Calu3 (cell line): ENCODE measurements at places on chromosomes 3 and 15.

GRCh38 chr15:33226559-33227181, 32.2 kb upstream of the FMN1 start:
- peak; percentile 3 for DNase-seq

- DNase-seq, result no peak
These were observed 626.5 kb upstream of the TBL1XR1 start for GRCh38 chr3:177823701-177824189.

DNA sequence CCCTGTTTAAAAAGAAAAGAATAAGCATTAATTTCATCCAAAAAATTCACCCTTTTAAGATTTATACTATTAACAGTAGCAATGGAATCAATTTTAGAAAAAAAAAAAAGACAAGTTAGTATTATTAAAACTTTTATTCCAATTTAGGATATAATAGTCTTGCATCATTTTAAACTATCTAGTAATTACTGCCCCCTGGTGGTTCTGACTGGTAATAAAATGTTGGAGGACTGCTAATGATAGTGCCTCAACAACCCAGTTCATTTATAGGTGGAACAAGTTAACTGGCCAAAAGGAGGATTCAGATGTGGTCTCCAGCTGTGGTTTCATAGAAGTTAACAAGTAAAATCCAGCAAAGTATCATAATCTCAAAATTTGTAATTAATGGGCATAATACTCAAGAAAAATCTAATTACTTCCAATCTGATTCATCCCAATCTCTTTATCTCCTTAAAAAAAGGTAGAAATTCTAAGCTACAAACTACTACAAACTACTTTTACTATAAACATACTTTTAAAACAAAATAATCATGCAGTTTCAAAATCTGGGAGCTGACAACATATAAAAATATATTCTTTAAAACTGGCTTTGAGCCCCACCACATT, 30.7 kb upstream of the WDR49 start:
- DNase-seq, result peak; percentile 84

GRCh38 chr3:73520931-73521461, 103.7 kb downstream of the PDZRN3 start:
- DNase-seq, result no peak

DNA sequence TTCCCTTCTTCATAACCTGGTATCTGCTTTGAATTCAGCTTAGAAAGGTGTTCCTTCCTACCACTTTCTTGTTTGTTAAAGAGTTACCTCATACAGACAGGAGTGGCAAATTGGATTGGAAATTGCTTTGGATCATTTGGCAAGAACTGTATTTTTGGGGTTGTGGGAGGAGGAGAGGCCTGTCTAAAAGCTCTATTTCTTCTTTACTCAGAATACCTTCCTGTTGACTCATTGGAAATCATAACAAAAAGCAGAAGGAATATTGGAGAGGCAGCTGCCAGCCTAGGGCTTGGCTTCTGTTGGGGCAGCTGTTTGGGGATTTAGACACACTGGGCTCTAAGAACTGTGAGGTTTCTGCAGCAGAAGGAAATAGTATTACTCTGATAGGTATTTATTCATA, 14.2 kb downstream of the IQGAP1 start:
- peak; percentile 53 for DNase-seq

DNA sequence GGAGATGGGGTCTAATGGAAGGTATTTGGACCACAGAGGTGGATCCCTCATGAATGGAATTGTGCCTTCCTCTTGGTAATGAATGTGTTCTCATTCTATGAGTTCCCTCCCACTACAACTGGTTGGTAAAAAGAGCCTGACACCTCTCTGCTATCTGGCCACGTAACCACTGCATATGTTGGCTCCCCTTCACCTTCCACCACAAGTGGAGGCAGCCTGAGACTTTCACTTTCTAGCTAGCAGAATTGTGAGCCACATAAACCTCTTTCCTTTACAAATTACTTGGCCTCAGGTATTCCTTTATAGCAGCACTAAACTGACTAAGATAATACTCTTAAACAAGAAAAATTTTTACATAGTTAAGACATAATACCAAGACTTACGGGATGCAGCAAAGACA, 155.3 kb downstream of the NR1I2 start:
- DNase-seq, result no peak

DNA sequence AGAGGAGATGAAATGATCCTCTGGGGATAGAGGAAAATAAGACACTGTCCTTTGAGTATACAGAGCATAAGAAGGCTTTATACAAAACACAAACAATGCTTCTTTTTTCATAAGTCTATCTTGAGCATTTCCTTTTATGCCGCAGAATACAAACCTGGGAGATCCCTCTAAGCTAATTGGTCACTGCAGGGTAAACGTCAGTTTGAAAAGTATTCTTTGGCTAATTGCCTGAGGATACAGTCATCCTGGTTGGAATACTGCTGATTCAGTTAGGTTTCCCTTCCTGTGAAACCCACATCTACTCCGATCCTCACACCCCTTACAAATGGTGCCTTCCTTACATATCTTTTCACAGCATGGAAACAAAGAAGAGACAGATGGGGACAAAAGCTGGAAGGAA, 10.6 kb downstream of the WNT5A start:
- DNase-seq, result no peak

DNA sequence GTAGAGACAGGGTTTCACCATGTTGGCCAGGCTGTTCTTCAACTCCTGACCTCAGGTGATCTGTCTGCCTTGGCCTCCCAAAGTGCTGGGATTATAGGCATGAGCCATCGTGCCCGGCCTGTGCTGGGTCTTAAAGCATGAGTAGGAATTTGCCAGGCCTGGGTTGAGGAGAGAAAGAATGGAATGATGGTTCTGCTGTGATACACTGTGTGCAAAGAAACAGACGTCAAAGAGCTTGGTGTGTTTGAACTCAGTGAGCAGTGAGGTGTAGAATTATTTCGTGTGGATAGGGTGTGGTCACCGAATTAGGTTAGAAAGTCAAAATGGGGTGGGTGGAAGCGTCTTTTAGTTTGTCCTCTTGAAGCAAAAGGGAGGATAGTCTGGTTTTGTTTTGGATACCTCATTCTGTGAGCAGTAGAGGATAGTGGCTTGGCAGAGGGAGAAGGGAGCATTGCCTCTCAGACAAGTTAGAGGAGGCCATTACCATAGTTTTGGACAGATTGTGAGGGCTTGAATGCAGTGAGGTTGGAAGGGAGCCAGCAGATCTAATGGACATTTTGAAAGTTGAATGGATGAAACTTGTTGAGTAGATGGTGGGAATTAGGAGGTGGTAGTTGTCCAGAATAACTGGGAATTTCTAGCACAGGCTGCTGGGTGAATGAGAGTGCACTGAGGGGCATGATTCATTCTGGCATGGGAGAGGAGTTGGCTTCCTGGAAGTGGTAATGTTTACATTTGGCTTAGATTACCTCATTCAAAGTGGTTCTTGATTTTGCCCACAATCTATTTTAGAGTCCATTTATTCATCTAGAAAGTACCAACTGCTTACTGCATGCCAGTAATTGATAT, 27.2 kb downstream of the AKAP13 start:
- DNase-seq, result peak; percentile 57
